ENCODE measurements at places on chromosomes 16 and 17.

GRCh38 chr16:77898671-77899211 is 110.4 kb downstream of the VAT1L start:
- DNase-seq: no peak

DNA sequence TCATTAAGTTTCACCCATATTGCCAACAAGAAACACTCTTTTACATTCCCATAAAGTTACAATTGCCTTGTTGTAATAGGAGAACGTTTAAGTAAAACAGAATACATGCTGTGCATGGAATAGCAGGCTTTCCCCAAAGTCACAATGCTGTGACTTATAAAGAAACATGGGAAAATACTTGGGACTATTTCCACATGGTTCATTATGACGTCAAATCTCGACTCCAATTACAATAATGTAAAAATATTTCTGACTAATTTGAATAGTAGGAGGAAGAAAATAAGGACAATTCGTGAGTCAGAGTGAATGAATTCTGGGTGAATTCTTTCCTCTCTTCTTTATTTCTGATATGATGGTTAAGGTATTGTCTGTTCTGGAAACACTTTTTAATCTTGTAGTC is 52.8 kb downstream of the CDH11 start:
- no peak for DNase-seq

GRCh38 chr17:32861981-32862380 is 14.9 kb downstream of the MYO1D start:
- DNase-seq: no peak

- DNase-seq: no peak
Observed at GRCh38 chr17:12107905-12108304, 87.2 kb downstream of the MAP2K4 start.

- DNase-seq: no peak
Observed at GRCh38 chr17:1999557-2000251, 25.4 kb downstream of the RTN4RL1 start.

DNA sequence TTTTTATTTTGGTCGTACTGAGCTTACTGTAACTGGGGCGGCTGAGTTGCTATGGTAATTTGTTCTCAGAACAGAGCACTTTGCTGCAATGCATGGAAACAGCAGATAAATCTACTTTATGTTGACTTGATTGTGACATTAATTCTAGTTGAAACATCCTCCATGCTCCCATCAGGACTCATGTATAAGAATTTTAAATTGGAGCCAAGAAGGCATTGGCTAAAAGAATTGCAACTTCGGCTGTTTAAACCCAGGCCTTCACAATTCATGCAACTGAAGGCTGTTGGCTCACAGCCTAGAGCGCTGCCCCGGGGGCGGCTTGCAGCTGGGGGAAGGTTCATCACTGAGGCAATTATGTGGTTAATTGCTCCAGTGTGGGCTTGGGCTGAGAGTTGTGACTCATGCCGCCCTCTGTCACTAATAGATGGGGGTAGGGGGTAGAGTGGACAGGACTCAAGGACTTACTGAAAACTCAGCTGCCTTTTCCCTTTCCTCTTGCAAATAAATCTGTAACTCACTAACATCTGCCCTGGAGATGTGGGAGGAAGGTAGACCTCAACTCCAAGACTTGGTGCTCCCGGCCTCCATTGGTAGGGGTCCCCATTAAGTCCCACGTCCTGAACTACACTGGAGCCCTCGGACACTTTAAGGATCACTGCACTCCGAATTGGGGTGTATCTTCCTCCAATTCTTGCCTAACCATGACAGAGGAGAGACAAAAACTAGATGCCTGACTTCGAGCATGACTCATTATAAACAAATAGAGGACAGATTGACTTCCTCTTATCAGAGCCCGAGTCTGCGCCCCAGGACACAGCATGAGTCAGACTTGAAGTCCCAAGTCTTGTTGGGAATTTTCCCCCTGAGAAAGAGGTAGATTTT is 37.5 kb downstream of the ERCC4 start:
- peak; percentile 63 for DNase-seq

DNA sequence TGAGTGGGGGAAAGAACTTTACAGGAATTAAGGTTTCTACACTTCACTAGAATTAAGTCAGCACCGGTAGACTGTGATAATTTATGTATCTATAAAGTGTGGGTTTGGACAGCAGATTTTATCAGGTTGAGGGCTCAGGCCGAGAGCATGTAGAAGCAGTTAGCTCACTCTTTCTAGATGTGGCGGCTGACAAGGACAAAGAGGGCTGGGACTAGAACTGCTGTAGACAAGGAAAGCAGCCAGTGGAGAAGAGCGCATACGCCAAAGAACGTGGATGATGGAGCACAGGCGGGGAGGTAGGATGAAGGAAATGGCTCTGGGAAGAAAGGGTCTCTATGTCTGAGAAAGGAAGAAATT is 504 bp upstream of the GOSR1 start:
- DNase-seq: no peak

DNA sequence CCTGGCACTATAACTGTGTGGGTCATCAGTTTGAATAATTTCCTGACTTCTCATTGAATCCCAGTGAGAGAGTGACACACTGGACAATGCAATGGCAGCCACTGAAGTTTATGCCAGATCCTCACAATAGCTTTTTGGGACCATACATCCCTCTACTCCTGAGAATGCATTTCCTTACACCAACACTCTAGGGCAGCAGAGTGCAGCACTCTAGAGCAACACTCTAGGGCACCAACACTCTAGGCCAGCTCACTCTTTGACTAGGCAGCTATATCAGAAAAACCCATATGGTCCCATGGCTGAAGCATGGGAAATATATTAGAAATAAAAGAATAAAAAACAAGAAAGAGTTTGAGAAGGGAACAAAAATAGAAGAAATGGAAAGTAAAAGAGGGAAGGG is 309.2 kb downstream of the MAP2K6 start:
- DNase-seq: no peak

DNA sequence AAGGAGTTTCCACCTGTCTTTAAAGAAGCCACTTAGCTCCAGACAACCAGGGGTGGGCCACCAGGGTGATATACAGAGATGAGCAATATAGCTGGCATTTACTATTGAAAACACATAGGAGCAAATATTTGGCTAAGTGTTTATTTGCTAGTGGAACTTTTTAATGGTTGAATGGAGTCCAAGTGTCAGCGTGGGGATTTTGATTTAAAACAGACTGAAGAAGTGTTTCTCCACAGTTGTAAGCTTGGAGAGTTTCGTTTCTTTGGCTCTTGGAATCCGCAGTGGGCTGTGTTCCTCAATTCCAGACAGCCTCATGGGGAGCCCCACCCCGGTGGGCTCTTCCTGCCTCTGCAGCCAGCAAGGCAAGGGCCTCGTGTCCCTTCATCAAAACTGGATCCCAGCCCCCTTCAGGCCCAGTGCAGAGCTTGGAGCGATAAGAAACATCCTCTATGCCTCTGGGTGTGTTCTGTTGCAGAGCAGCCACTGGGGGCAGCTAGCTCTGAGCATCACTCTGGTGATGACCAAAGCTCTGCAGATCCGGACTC is 36.1 kb downstream of the NOG start:
- no peak for DNase-seq

- DNase-seq: peak; percentile 51
Observed at GRCh38 chr17:83080858-83081683, 1.7 kb downstream of the METRNL start.

DNA sequence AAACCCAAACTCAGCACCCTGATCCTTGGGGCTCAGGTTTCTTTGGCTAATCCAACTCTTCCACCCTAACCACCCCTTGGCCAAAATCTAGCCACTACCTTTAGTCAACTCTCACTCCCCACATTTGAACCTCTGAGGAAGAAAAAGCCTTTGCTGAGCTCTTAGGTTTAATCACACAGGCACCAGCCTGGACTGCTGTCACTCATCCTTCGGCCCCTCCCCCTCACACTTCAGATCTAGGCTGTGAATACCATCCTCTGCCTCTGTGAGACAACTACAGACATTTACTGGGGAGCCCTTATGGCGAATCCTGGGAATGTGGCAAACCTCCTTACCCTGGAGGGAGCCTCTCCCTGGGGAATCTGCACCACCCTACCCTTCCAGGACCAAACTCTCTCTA is 5.3 kb upstream of the RNASEK start:
- DNase-seq: no peak

GRCh38 chr17:70172923-70173322 is 3.6 kb downstream of the KCNJ2 start:
- no peak for DNase-seq

DNA sequence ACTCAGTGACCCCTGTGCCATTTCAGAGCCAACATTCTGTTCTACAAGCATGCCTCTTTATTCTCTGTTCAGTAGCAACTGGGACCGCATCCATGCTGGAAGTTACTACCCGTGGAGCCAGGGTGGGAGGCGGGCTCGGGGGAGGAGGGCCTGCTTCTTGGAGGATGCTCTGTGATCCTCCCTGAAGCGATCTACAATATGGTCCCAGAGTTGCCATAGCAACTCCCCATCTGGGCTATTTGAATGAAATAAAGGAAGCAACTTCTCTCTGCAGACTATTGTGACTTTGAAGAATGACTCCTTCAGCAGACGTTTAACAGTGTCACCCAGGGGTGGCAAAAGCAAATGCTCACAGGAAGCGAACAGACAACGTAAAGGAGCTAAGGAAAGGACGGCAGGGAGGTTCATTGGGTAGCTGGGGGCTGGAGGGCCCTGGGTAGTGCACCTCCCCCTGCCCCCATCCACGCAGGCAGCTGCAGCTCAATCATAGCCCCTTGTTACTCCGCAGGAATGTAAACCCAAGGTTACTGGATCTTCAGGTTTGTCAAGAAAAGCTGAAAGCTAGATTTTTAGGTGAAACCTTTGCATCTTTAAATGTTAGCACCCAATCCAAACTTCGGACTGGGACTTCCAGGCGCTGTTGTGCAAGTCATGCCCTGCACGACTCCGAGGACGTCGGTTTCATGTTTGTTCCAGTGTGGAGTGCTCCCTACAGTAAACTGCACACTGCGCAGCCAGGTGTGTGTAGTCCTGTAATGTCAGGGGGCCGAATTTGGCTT is 51.1 kb upstream of the MEAK7 start:
- no peak for DNase-seq

DNA sequence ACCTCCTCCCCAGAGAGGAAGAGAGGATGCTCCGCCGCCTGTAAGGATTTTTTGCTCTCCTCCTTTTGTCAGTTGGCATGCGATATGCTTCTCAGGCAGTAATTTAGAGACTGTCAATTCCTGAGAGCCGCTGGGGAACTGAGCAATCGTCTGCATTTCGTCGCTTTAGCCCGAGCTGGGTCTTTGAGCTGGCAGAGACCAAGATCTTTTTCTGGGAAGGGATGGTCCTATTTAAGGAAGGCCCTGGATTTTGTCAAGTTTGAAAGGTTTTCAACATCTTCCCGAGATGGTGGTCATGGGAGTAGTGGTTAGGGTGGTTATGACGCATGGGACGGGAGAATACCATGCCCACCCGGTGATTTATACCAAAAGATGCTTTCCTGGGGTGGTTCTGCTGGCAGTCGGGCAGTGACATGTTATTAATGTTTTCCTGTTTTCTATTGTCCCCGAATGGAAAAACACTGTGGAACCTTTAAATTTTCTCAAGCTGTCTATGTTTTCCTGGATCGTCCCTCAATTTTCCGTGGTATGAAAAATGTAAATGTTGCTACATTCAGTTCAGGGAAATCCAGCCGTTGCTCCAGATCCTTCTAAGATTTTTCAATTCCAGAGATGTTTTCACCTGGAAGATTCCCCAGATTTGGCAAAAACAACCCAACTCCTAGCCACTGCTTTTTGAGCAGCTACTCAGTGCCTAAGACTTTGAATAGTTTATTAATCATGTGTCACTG is 586.4 kb downstream of the MAF start:
- no peak for DNase-seq

GRCh38 chr16:85998868-85999729 is 100.1 kb downstream of the IRF8 start:
- peak; percentile 5 for DNase-seq

- DNase-seq: no peak
Observed at GRCh38 chr17:79841369-79842135, 2.3 kb upstream of the CBX4 start.

- DNase-seq: no peak
Observed at GRCh38 chr16:68073902-68074760, 11.0 kb upstream of the NFATC3 start.

GRCh38 chr16:28029387-28030002 is 34.0 kb downstream of the GSG1L start:
- DNase-seq: no peak

DNA sequence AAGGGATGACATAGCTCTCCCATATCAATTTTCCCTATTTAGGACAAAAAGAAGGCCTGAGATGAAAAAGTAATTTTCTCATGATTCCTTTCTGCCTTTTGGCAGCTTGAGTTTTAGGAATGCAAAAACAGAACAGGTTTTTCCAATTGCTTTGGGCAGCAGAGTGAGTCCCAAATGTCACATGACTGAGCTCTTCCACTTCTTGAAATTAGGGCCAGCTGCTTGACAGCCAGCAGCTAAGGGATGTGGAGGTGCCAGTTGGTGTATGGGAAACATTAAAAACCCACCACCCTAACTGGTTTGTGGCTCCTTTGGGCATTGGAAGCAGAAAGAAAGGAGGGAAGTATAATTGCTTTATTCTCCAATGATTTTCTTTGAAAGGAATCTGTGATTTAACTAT is 133.8 kb upstream of the FAM20A start:
- no peak for DNase-seq

GRCh38 chr17:42311240-42312034 is 23.1 kb downstream of the STAT5A start:
- no peak for DNase-seq

- DNase-seq: no peak
Observed at GRCh38 chr17:4490109-4490591, 8.5 kb upstream of the SPNS2 start.

DNA sequence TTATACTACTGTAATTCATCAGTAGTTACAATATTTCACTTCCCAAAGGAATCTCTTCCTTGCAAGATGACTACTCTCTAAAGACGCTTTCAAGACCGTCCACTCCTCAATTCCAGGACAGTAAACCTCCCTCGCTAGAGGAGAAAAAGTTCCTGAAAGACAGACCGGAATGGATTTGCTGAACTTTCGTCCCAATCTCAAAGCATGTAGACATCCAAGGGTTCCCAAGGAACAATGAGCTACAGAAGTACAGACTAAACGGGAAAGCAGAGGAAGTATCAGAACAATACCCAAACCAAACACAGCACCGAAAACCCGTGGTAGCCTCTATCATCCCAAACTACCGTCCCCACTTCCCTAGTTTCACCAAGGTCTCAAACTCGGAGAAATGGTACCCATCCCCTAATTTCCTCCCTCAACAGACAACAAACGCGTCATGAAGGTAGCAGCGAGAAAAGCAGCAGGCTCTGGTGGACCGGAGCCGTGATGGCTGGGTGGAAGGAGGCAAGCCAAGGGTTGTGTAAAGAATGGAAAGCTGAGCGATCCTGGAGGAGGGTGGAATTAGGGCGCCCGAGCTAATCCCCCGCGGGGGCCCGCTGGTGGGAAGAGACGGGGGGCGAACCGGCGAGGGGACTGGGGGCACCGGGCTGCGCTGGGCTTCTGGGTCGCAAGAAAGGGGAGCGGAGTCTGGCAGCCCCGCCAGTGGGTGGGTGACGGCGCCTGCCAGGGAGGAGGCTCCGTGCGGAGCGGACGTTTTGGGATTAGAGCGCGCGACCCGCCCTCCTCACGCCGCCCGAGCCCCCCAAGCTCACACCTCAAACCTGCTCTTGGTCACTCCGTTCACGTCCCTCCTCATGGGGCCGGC is 647 bp downstream of the FBXL20 start:
- peak; percentile 32 for DNase-seq
